ENCODE measurements at places on chromosomes 4 and X. TPM values are rescaled to one million over a fixed set of nuclear protein-coding genes. Genes with fewer than 3 reads are reported as not detected.

Gene UGT2B10
- total RNA-seq = not detected

DNA sequence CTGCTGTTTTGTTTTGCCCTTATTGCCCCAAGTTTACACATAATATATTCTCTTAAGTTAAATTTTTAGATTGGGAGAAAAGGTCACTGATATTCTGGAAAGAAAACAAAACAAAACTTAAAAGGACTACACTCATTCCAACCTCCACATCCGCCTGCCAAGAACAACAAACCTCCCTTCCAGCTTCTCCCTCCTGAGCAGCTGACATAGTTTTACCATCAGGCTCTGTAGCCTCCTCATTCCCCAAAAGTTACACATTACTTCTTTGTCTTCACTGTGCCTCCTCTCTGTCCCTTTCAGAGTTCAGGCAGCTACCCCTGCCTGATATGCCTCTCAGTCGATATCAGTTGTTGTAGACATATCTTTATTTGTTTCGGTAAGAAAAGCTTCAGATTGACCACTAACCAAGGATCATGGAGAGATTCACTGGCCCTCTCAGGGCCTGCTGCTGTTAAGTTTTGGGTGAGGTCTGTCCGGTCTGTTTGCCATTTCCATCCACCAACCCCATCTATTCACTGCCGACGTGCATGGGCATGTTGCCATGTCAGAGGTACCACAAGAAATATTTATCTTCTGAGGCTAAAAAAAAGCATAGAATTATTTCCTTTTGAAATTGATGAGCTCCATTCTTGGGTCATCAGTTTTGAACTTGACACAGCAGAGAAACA is 164.1 kb downstream of the GASK1B start:
- DNase-seq = no peak

DNA sequence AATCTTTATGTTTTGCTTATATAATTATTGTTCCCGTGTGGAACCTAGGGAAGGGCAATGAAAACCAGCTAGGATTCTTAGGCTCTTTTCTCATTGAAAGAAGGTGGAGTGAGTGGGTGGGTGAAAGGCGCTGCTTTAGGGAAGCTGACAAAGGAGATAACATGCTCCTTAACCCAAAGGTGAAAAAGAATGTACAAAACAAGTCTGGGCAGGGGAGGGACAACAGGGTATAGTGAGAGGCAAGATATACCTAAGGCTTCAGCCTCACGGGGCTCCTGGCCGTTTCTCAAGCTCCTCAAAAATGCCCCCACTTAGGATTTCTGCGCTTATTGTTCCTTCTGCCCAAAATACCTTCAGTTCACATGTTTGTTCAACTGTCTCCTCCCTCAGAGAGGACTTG is 1.8 kb downstream of the SH2D1A start:
- DNase-seq = no peak

GRCh38 chr4:2787230-2788100 is 5.4 kb upstream of the SH3BP2 start:
- no peak for DNase-seq

DNA sequence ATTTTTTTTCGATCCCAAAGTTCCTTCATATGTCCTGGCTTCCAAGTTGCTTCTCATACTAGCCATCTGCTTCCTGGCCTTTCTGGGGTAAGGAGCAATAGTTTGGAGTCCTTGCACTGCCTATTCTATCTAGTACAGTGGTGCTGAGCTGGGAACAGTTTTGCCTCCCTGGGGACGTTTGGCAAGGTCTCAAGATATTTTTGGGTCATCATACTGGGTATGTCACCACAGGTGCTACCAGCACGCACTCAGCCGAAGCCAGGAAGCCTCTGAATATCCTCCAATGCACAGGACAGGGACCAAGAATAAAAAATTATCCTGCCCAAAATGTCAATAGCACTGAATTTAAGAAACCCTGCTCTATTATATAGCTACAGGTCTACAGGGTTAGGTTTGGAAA is 35.4 kb upstream of the TMSB15B start:
- DNase-seq = no peak

GRCh38 chr4:147078362-147078761 is 132.7 kb upstream of the TTC29 start:
- DNase-seq = no peak

- no peak for DNase-seq
Observed at GRCh38 chr4:72529148-72529822, 39.7 kb downstream of the ADAMTS3 start.

DNA sequence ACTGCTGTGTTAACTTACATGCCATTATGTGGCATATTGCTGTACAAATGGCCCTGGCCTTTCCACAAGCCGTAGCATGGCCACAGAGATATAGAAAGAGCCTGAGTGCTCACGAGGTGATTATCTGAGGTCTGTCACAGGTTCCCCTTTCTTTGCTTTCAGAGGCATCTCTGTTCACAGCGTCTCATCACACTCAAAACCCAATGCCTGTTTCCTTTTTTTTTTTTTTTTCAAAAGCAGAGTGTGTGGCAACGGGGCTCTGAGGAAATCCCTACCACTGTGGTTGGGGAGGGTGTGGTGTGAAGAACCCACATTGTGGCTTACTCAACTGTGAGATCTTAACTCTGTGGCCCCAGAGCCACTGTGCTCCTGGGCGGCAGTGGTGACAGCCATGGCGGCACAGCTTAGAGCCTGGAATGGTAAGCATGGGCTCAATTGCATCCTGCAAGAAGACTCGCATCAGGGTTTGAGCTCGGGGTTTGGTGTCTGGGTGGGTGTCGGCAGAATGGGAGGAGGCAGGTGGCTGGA is 30.8 kb downstream of the RTL5 start:
- no peak for DNase-seq

DNA sequence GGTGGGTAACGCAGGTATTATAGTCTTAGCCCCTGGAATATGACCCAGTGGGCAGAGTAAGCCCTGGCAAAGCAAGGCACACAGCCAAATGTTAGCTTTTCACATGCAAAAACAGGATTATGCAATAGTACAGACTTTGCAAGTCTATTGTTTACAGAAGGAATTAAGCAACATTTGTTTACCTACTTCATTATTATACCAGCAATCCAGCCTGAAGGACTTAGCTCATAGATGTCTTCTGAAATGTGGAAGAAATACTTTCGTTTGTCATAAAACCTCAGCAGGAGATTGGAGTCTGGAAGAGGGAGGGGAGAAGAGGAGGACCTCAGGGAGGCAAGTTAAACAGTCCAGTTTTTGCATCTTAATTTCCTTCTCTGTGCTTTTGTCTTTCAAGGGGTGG is 226.7 kb upstream of the CENPE start:
- DNase-seq = no peak

Gene MCF2
- 0.68 TPM for total RNA-seq

DNA sequence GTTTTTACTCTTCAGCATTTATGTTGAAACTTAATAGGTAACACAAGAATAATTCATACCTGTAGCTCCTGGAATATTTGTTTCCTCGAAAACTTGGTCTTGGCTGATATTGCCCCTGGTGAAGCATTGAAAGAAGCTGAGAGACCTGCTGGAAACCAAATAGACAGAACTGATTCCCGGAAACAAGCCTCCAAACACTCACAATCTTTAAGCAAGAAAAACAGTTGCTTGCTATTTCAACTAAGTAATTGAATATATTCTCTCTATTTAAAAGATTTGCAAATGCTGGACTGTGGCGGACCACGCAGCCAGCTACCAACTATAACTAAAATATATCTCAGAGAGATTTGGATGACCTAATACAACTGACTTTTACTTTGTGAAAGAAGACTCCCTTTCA is 3.6 kb downstream of the PCDH18 start:
- no peak for DNase-seq

Gene PFKFB1
- total RNA-seq = 0.89 TPM

DNA sequence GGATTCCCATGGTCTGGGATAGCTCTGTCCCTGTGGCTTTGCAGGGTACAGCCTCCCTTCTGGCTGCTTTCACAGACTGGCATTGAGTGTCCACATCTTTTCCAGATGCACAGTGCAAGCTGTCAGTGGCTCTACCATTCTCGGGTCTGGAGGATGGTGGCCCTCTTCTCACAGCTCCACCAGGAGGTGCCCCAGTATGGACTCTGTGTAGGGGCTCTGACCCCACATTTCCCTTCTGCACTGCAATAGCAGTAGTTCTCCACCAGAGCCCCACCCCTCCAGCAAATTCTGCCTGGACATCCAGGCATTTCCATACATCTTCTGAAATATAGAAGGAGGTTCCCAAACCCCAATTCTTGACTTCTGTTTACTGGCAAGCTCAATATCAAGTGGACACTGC is 50.2 kb upstream of the GRID2 start:
- no peak for DNase-seq
